Stomach (tissue), 19 donors: ENCODE measurements at places on chromosomes 3 and 15. TPM values are rescaled to one million over a fixed set of nuclear protein-coding genes. Genes with fewer than 3 reads are reported as not detected.

- peak; percentile 41 for DNase-seq
Measured at GRCh38 chr3:159765030-159765859, 223.4 kb upstream of the IL12A start.

DNA sequence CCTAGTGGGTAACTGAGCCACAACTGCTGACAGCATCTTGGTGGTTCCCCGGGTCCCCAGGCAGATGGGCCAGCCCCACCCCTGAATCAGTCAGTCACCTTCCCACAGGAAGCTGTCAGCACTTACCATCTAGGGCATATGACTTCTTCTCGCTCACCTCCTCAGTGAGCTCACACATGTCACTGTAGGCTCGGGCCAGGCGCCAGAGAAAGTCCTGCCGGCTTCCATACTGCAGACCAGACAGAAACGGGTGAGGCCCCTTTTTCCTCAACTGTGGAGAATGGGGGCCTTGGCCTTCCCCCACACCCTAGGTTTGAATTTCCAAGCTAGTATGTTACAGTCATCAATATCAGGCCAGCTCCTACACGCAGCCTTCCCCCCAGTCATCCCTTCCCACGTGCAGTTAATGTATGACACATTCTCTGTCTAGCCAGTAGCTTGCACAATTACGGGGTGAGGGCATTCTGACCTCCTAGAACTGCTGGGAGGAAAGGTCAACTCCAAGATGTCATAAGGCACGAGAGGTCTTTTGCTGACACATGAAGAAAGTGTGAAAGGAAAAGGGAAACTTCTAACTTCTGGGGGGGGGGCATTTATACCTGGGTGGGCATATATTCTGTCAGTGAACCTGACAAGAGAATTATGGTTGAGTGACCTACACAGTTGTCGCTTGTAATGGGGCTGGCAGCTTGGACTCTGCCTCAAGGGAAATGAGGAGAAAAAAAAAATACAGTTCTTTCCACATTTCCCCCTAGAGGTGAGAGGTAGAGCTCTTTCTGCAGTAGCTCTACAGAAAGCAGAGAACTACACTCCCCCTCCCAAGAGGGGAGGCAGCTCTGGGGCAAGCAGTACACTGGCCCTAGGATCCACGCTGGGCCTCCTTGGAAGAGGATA, 10.9 kb downstream of the RMDN3 start:
- no peak for DNase-seq

DNA sequence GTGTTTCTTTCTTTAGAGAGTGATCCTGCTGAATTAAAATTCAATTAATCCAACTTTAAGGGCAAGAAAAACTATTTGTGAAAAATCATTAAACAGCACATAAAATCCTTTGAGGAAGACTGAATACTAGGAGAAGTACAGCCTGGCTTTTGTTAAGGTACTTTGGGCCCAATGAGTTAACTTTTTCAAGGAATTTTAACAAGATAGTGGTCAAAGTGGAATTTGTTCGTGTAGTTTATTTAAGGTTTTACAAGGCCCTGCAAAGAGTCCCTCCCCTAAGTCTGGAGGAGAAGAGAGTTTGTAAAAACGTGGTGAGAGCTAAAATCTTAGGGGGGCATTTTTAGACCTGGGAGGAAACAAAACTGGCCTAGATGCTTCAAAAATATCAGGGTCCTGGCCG, 26.0 kb upstream of the TRIM71 start:
- DNase-seq, result no peak

GRCh38 chr15:64213646-64214045, 50.8 kb upstream of the PPIB start:
- DNase-seq, result no peak

The SEMA3F gene
- 33.8 TPM for polyA plus RNA-seq

The PLSCR4 gene
- polyA plus RNA-seq, result 11.7 TPM

DNA sequence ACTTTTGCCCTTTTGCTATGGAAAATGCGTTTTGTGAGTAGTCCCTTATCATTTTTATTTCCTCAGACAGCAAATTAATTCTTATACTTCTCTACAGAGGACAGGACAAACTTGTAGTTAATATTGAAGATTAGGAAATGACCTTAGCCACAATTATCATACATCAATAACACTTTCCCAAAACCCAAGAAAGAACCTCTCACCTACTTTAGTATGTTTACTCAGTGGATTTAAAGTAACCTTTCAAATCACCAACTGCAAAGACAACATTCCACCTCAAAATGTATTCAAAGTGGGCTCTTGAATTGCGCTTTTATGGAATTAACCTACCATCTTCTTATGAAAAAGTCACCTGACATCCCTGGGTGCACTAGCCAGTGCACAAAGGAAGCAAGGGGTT, 107.3 kb downstream of the PLCH1 start:
- DNase-seq, result no peak

The HDC gene
- 3.8 TPM for polyA plus RNA-seq

The LMOD3 gene
- 0.18 TPM for polyA plus RNA-seq

DNA sequence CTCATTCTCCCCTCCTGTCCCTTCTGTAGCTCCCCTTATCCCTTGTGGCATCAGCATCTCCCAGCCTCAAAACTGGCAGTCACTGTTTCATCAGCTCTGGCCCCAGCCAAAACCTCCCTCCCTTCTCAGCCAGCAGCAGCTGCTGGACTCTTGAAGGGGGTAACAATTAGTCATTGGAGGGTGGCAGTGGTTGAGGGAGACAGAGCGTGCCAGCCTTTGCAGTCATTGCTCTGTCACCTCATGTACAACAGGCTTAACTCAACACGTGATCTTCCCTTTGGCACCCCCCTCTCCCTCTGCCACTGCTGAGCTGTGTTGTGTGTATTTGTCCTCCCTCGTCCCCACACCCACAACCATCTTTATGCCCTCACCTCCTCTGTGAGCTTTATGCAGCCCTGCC, 28.2 kb downstream of the RBP2 start:
- DNase-seq, result no peak

DNA sequence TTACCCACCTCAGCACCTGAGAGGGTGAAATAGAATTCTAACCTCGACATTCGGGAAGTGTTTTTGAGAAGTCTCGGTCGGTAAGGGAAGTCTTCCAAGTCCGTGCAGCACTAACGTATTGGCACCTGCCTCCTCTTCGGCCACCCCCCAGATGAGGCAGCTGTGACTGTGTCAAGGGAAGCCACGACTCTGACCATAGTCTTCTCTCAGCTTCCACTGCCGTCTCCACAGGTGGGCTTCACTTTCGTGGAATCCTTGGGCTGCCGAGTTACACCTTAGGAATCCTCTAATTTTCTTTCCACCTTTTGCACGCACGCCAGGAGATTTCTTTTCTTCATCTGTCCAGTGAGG, 775 bp downstream of the CCNDBP1 start:
- peak; percentile 31 for DNase-seq

- no peak for DNase-seq
Measured at GRCh38 chr15:41564960-41565502, 6.0 kb downstream of the TYRO3 start.

GRCh38 chr3:107545680-107546120, 22.9 kb downstream of the BBX start:
- no peak for DNase-seq

DNA sequence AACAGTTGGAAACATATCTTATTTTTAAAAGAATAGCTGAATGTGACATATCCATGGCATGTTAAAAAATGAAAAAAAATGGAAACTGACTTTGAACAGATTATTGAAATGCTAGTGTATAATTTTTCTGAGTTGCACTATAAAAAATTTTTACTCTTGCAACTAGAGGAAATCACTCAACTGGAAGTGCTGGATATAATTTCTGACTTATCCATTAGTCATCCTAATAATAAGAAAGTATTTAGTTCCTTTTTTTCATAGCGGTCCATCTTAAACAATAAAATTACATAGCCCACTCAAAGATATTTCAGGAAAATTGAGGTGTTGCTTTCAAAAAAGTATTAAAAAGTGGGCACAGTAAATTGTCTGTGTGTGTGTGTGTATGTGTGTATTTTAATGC, 80.7 kb downstream of the MBNL1 start:
- DNase-seq, result no peak

The TWF2 gene
- 37.5 TPM for polyA plus RNA-seq

The SCAANT1 gene
- not detected for polyA plus RNA-seq

The MYRIP gene
- 4.4 TPM for polyA plus RNA-seq

DNA sequence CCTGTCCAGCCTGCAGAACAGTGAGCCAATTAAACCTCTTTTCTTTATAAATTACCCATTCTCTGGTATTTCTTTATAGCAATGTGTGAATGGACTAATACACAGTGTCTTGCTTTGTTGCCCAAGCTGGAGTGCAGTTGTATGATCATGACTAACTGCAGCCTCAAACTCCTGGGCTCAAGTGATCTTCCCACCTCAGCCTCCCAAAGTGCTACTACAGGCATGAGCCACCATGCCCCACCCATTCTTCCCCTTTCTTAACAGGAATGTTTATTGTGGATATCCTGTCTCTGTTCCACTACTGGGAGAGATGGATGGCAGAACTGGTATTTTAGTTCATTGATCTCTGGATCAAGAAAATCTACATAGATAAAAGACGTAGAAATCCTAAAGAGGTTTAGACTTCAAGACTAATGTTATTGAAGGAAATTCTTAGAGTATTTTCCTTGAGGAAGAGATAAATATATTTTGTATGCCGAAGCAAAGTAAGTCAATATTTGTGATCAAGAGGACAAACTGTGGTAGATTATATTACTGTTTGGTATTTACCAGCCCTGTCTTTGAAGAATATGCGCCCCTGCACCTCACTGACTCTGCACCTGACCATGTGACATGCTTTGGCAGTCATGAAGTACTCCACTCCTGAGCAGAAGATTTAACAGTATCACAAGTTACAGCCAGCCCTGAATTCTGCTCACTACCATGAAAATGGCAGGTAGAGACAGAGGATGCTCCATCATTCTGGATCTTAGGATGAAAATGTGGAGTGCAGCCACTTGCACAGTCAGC, 42.9 kb downstream of the UACA start:
- DNase-seq, result no peak

DNA sequence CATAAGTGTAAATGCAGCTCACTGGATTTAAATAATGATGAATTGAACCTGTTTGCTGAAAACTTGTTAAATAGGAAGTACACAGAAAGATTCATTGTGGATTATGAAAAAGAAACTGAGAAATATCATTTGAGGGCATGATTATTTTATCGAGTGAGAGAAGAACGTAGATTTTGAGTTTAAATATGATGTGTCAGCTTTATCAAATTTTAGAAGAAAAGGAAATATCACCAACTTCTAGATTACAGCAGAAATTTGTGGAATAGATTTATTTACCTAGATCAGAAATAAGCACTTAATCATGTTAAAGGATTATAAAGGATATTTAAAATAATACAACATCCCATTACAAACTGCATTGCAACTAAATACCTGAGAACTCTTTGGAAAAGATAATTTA, 315.5 kb downstream of the ZPLD1 start:
- no peak for DNase-seq

DNA sequence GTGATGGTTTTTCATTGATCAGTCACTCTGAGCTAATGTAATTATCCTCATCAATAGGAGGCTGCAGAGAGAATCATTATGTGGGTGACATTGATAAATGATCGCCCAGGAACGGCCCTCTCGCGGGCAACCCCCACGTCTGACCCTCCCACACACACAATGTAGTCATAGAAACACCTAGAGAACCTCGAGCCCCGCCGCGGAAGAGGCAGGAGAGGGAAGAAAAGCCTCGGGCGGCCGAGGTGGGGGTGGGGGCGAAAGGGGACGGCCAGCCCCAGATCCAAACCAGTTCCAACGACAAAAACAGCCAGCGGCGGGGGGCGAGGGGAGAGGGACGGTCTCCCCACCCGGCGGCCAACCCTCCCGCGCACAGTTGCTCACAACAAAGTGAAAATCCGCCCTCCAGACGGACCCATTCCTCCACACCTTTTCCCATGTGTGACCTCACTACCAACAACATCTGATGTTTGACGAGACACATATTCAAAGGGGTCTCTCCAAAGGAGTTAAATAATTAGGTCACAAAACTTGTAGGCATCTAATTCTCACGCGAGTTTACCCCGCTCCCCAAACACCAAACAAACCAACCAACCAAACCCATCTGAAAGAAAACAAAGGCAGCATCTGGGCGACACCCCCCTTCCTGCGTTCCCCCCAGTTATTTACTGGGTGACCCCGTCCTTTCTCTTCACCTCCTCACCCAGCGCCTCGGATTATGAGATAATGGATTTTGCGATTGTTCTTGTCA, 213.0 kb downstream of the MEIS2 start:
- DNase-seq, result peak; percentile 75

DNA sequence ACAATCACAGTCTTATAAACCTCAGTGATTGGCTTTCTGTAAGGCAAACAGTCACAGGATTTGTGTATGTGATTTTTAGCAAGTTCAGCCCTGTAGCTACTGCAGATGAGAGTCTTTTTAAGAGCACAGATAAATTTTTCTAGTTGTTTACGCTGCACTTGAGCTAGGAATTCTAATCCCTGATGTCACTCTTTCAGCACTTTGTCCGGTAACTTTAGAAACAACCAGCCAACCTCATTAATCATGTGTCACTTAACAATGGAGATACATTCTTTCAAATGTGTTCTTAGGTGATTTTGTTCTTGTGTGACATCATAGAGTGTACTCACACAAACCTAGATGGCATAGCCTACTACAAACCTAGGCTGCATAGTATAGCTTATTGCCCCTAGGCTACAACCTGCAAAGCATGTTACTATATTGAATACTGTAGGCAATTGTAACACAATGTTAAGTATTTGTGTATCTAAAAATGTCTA, 36.8 kb upstream of the GOLGA6L2 start:
- DNase-seq, result no peak

The LRTM1 gene
- not detected for polyA plus RNA-seq

The C3orf70 gene
- polyA plus RNA-seq, result 1.2 TPM
